Osteocyte (in vitro differentiated cells): ENCODE measurements at places on chromosomes 13 and 19. TPM values are rescaled to one million over a fixed set of nuclear protein-coding genes. Genes with fewer than 3 reads are reported as not detected.

CALR gene
- total RNA-seq, result 1,241 and 1,304 TPM in 2 replicates

CGB8 gene
- total RNA-seq, result not detected in 2 replicates

MADCAM1 gene
- 1.1 and 1.3 TPM in 2 replicates for total RNA-seq

ZNF470 gene
- 3.4 and 4.4 TPM in 2 replicates for total RNA-seq

ZIC5 gene
- total RNA-seq, result 8.8 and 9.4 TPM in 2 replicates
